Activated CD4-positive, alpha-beta T cell treated with anti-CD3 and anti-CD28 coated beads, Interleukin-2, amount 10 ng/mL, durations not matched to agents 7 days and 5 days (primary cell): ENCODE measurements at places on chromosomes 2 and 18.

DNA sequence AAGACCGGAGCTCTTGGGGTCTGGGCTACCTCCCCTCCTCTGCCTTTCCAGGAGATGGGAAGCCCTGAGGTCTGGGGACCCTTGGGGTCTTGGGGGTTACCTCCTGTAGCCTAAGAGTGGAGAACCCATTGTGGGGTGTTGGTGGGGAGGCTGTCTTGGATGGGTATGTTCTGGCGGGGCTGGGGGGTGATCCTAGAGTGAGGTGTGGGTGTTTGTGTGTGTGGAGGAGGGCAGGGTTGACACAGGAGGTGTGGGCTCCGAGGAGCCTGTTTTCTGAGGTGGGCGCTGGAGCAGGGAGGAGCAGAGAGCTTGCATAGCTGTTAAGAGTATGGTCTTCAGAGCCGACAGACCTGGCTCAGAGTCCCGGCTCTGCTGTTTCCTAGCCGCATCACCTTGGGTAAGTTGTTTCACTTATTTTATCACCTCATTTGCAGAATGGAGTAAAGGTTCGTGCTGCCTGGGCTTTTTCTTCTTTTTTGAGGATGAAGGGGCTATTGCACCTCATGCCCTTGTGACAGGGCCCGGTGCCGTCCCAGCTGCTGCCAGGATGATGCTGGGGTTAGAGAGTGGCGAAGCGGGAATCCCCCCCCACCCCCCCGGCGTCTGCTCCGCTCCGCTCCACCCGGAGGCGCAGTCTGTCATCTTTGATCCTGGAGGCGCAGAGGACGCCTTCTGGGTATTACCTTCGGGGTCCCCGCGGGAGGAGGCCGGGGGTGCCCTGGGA is 17.2 kb downstream of the TET3 start:
- no peak for DNase-seq

DNA sequence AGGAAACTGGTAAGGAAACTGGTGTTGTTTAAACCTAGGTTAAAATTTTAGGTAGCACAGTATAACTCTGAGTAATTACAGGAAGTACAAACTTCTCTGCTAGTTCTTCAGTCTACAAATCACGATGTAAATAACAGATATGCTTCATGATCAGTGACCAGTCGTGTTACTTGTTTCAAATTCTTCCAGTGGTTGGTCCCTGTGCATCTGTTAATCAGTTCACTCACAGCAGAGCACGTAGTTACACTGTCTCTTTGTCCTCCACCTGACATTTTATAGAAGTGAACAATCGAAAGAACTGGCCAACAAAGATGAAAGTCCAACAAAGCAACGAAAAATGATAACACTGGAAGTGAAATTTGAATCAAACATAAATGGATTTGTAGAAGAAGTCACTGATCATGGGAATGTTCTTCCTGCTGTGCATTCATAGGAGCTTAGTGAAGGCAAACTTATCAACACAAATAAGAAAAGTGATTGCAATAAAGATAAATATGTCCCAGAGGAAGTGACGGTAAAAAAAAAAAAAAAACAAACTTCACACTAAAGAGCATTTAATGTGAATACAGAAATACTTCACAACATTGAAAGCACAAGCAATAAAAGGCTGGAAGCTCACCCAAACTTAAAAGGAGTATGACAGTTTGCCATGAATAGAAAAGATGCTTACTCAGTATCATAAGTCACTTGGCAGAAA is 7.0 kb downstream of the EIF2AK2 start:
- DNase-seq = no peak

DNA sequence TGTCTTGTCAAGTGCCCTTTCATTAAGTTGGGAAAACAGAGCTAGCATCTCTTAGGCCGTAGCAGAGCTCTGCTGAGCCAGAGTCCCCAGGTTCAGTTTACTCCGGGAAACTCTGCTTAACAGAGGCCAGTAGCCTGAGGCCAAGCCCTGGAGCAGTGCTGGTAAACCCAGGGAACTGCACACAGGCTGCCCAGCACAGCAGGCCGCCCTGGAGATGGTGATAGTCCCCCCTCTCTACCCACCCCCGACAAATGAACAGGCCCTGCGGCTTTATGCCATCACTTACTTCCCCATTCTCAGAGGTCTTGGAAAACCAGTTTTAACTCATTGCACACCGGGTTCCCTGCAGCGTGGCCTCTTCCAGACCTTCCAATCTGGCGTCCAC is 3.5 kb downstream of the CNNM4 start:
- no peak for DNase-seq

- no peak for DNase-seq
Observed at GRCh38 chr2:163348857-163349380, 386.9 kb downstream of the FIGN start.

- no peak for DNase-seq
Observed at GRCh38 chr2:143219266-143219665, 90.0 kb downstream of the ARHGAP15 start.

DNA sequence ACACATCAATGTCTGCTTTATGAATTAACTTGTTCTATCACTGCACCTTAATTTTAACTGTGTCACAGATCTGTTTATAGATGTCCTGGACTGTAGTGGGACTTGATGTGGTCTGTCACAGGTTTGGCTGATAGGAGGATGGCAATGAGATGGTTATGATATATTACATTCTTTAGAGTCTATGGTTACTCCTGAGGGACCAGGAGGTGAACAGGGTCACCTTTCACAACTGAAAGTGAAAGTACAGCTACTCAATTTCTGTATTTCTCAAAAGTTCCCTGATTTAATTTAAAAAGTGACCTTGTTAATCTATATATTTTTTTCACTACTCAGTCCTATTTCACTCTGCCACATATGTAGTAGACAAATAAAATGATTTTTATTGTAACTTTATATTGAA is 1284.1 kb upstream of the GYPC start:
- no peak for DNase-seq

DNA sequence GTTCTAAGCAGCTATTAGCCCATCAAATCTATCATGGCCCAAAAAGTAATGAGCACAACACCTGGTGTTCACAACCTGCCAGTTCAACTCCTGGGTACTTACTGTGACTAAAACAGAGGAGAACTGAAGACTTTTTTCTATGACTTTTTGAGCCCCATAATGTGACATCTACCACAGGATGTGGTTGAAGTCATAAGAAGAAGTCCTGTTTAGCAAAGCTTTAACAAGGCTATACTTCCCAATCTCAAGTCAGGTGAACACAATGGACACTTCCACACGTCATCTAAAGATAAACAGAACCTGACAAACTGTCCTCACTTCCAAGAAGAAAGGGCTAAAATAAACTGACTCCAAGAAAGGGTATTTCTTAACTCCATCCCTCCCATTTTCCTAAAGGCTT is 138.8 kb downstream of the ATAD2B start:
- peak; percentile 16 for DNase-seq

DNA sequence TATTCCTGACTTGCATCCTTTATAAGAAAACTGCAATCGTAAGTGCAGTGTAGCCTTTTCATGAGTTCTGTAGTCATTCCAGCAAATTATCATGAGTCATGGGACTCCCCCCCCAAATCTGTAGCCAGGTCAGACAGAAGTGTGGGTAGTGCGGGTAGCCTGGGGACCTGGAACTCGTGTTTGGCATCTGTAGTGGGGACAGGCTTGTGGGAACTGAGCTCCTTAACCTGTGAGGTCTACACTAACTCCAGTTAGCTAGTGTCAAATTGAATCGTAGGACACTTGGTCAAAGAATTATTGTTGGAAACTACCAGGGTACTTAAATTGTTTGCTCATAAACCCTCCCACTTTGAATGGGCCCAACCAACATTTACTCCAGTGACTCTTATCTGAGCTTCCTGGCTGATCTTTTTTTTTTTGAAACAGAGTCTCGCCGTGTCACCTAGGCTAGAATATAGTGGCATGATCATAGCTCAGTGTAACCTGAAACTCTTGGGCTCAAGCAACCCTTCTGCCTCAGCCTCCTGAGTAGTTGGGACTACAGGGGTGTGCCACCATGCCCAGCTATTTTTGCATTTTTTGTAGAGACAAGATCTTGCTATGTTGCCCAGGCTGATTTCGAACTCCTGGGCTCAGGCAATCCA is 12.4 kb downstream of the PFN4 start:
- no peak for DNase-seq

DNA sequence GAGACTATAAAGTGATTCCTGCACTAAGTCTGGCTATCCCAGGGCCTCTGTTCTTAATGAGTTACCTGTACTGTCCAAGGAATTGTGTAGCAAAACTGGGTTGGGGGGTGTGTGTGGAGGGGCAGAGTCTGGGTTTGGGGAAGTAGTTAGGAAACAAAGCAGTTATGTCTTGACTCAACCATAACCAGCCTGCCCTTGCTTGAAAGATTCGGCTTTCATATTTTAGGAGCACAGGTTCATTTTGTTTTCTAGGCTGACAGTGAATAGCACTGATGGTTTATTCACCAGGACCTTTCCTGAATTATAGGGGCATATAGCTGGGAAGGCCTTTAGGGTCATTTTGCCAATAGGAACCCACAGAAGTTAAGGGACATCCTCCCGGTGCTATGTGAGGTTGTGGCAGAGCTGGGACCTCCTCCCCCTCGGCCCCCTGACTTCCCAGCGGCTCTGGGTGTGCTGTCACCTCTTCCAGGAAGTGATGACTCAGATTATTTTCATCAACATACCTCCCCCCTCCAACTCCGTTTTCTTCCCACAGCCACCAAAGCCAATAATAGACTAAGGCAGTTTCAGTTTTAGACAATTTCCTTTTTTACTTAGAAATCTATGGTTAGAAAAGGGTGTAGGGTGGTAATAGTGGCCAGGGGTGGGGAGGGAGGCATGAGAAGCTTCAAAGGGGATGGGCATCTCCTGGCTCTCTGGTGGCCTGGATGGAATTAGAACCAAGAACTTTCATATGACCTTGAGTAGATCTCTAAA is 44.8 kb downstream of the SETBP1 start:
- DNase-seq = peak; percentile 71

DNA sequence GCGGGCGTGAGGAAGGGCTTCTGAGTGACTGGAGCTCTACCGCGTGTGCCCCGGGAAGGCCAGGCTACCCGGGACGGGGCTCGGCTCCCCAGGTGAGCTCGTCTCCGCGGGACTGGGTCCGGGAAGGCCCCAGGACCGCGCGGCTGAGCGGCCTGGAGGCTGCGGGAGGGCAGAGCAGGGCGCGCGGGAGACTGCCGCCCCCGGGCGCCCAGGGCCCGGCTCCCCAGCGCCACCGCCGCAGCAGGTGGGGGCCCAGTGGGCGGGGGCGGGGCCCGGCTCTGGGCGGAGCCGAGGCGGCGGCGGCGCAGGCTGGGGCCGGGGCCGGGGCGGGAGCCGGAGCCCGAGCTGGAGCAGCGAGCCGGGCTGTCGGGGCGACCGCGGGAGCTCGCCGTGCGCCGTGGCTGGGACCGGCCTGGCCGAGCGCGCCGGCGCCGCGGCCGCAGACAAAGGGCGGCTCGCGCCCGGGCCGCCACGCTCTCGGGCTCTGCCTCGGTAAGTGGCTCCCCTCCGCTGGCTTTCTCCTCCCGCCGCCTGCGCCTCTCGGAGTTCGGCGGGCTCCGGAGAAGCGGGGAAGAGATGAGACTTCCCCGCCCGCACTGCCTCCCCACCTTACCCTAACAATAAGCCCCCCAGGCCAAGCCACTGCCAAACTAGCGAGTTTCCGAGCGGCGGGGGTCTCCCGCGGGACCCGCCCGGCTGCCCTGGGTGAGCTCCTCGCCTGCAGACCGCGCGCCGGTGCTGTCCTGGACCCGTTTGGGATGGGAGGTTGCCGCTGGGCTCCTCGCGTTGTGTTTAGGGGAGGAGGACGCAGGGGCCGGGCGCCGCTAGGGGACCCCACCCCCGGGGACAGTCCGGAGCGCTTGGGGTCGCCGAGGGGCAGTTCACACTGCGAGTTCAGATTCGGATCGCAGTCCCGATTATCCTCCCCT is at the start of gene MAPK4:
Gene MAPK4 (plus strand): TSS at position 336 of the 929 bp plus-strand sequence. CDS start 103,872 bp downstream, outside the sequence.
- DNase-seq = no peak

GRCh38 chr2:120680136-120680761 is 55.4 kb upstream of the GLI2 start:
- peak; percentile 86 for DNase-seq

DNA sequence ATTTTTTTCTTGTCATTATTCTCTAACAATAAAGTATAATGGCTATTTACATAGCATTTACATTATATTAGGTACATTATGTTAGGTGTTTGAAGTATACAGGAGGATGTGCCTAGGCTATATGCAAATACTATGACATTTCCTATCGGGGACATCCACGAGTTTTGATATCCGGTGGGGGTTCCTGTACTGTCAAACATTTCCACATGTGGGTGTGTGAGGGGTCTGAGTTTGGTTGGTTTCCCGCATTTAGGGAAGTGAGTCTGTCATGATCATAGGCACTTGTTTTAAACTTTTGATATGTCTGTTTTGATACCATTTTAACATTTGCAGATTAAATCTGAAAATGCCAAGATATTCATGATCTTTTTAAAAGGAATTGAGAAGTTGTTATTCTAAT is 76.0 kb downstream of the CEP192 start:
- no peak for DNase-seq
